ENCODE measurements at places on chromosomes 3 and 15. TPM values are rescaled to one million over a fixed set of nuclear protein-coding genes. Genes with fewer than 3 reads are reported as not detected.

GRCh38 chr3:151356794-151357462, 27.6 kb upstream of the P2RY13 start:
- DNase-seq, result no peak

DNA sequence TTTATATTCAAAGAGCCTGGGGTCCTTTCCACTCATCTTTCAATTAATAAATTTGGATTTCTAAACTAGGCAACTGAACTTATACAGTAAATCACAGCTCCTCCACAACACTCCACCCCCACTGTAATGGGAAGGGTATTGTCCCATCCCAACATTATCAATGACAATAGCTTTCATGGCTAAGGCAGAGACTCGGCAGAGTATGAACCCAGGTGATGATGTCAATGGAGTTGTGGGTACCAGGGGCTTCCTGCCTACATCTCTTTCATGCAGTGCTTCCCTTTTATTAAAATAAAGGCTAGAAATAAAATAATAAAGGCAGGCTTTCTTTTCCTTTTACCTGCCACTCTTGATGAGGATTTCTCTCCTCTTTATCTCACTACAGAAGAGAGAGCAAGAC, 109.5 kb downstream of the ADAM10 start:
- DNase-seq, result no peak

GRCh38 chr3:114308830-114309229, 15.0 kb downstream of the TIGIT start:
- no peak for DNase-seq

- DNase-seq, result no peak
Measured at GRCh38 chr3:74139648-74140047, 474.8 kb downstream of the CNTN3 start.

DNA sequence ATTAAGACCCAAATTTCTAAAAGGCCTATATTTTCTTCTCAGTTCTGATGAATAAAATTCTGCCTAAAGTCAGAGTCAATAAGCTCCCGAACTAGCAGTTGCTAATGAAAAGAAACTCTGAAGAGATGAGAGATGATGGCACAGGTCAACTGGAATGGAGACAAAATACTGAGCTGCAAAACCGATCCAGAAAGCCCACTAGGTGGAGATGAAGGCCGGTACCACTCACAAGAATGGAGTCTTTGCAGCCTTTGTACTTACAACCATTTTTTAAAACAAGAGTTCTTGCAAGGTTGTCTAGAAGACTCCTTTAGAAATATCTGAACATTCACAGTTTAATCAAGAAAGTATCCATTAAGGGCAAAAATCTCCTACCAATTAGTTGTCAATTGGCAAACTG, 119.9 kb upstream of the TJP1 start:
- no peak for DNase-seq

- DNase-seq, result no peak
Measured at GRCh38 chr3:141425523-141426233, 57.4 kb downstream of the ZBTB38 start.

GRCh38 chr3:152359385-152360248, 90.9 kb downstream of the MBNL1 start:
- no peak for DNase-seq

- DNase-seq, result no peak
Measured at GRCh38 chr15:23447107-23447500, at the start of gene GOLGA6L2. Gene GOLGA6L2 (minus strand): TSS chr15:23447243. CDS start chr15:23447181, 62 bp downstream.

DNA sequence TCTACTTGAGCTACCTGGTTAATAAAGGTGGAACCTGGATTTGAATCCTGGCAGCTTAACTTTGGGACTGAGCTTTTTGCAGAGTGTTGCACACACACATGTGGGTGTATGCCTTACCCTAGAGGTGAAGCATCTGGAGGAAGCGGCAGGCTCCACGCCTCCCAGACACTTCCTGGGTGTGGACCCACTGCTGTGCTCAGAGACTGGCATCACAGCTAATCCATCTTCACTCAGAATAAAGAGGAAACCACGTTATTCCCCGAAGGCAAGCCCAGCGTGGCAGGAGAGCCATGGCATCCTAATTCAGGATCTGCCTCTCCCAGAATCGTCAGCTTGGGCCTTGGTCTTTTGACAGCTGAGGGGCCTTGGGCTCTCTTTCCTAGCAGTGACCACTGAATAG, 25.5 kb downstream of the CCDC13 start:
- no peak for DNase-seq

DNA sequence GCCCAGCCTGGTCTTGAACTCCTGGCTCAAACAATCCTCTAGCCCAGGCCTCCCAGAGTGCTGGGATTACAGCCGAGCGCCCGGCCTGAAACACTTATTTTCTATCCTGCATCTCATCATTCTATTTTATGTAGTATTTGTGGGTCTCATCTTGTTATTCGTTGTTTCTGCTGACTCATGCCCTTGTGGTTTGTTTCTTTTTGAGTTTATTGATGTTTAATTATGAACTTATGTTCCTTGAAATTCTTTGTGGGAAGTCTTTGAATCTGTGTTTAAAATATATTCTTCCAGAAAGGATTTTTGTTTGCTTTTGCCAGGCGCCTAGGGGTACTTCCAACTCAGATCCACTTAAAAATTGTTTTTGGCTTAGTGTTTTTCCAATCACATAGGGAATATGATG, 78.3 kb upstream of the C15orf39 start:
- no peak for DNase-seq

CACNA2D2 gene
- polyA plus RNA-seq, result 4.3 TPM

SLC2A2 gene
- polyA plus RNA-seq, result not detected

ANO10 gene
- polyA plus RNA-seq, result 14.6 TPM

TBC1D5 gene
- 23.4 TPM for polyA plus RNA-seq

AADAC gene
- polyA plus RNA-seq, result 0.25 TPM

AHSG gene
- polyA plus RNA-seq, result not detected

LRRC34 gene
- 3.5 TPM for polyA plus RNA-seq

Measured in forelimb muscle (tissue), 1 donor.